Neural crest cell (in vitro differentiated cells): ENCODE measurements at places on chromosomes 4 and X.

DNA sequence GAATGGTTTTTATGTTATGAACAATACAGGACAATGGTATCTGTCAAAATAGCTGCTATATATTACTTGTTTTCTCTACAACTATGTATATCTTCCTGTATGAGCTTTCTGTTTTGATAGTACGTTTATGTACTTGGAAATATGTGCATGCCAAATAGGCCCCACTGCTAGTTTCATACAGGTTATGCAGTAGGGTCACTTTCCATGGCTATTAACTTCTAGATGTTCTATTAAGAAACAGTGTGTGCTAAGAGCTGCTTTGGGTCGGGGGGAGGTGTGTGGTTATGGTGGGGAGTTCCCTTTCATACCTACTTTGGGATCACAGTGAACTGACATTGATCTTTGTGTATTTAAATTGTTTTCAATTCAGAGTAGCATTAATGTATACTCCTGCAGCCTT lies 30.9 kb downstream of the RBPJ start:
- no peak for DNase-seq

GRCh38 chr4:149322203-149322602 lies 493.4 kb downstream of the IQCM start:
- no peak for DNase-seq

- DNase-seq = no peak
These were observed 904.1 kb upstream of the EPHA5 start for GRCh38 chr4:66574145-66574978.

DNA sequence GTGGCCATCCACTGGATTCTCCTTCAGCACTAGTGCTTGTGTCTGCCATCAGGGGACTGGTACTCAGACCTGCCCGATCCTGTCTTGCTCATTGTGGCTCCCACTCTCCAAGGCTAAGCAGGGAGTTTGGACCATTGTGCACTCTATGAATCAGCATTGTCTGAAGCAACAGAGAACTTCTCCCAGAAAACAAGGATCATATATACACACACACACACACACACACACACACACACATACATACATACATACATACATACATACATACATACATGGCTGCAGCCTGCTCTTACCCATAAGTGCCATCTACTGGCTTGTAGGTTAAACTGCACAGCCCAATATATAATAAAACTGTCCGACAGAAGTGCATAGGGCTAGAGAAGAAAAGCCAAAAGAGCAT lies 345.3 kb upstream of the LCORL start:
- DNase-seq = no peak
